Sigmoid colon (tissue), 7 donors: ENCODE measurements at places on chromosomes 3 and 15. TPM values are rescaled to one million over a fixed set of nuclear protein-coding genes. Genes with fewer than 3 reads are reported as not detected.

- DNase-seq, result peak; percentile 73
These were observed 631 bp upstream of the CNBP start for GRCh38 chr3:129184396-129184657.

Gene HYAL3
- total RNA-seq, result 8.3 TPM

Gene OCA2
- not detected for total RNA-seq

Gene GPR160
- 2.3 TPM for total RNA-seq

DNA sequence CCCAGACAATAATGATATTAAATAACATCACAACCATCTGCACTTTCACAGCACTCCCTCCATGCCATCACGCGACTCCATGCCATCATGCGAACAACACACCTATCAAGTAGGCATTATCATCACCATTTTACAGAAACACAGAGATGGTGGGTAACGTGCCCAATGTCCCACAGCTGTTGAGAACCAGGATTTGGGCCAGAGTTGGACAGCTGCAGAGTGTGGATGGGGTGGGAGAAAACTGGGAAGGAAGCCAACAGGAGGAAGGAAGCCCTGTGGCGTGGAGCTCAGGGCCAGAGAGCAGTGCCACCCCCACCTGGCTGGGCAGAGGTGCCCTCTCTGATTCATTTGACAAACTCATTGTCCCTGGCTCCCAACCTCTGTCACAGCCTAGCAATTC lies 29.0 kb downstream of the RBPMS2 start:
- no peak for DNase-seq

- no peak for DNase-seq
These were observed 277.6 kb downstream of the THSD4 start for GRCh38 chr15:71392861-71393283.

DNA sequence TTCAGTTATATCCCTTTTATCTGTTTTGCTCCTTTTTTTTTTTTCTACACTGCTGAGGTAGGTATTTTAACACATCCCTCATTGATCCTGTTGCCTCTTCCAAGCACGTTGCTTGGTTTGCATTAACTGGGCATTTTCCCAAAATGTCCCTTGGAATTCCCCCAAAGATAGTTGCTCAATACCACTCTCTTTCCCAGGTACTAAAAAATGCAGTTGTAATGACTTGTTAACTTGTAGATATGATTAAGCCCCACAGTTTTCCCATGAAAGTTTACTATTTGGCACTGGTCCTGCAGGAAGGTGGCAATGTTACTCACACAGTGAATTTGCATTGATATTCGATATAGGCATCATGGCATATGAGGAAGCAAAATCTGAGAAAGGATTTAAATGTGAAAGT lies 67.1 kb downstream of the GRM7 start:
- no peak for DNase-seq

Gene PAQR5
- total RNA-seq, result 0.83 TPM

DNA sequence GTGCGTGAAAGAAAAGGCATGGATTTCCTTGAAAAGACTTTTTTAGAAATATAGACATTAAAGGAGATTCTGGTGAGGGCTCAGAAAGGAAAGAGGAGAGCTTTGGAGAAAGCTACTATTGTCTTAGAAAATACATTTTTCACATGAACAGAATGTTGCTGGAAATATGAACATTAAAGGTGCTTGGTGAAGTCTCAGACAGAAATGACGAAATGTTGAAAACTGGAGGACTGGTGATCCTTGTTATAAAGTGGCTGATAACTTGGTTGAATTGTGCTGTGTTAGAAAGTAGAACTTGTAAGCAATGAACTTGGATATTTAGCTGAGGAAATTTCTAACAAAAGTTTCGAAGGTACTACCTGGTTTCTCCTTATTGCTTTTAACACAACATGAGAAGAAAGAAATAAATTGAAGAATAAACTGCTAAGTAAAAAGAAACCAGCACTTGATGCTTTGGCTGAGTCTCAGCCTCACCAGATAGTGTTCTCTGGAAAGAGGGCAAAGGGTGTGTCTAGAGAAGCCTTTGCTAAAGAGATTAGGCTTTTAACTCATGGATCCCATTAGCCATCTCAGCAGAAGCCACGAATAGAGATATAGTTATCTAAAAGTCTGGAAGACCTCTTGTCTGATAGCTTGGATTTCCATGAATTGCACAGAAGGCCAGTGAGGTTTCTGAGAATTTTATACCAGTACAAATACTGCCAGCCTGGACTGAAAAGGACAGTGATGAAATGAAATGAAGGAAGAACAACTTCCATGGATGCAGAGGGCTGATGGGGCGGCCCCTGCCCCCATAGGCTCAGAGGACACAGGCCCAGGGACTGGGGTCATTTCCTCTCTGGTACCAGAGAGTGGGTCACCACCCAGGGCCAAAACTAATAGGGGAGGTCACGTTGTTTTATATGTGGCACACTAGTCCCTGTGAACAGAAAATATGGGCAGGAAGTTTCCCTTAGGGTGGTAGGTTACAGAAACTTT lies 91.5 kb downstream of the RPL22L1 start:
- DNase-seq, result no peak

Gene RASL12
- total RNA-seq, result 62.5 TPM

Gene GPR15
- total RNA-seq, result 0.66 TPM

Gene SLC12A1
- not detected for total RNA-seq

- peak; percentile 47 for DNase-seq
These were observed 24.1 kb downstream of the ALS2CL start for GRCh38 chr3:46669191-46669999.

DNA sequence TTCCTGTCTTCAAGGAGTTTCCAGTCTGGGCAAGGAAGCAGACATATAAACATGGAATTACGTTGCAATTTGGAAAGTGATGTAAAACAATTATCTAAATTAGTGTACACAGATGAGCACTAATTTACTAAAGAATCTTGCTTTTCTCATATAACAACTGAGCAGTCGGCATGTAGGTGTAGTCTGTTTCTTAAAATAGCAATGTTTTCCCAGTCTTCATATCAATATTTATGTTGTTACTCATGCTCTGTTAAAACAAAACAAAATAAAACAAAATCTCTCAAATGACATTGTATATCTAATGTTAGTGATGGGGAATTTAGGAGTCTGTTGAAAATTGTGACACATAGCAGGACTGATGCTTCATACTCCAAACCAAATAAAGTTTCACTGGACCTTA lies 75.6 kb downstream of the SAMMSON start:
- no peak for DNase-seq

GRCh38 chr3:6250167-6250566 lies 610.7 kb upstream of the GRM7 start:
- DNase-seq, result no peak

Gene ALDH1L1
- total RNA-seq, result 23.2 TPM

DNA sequence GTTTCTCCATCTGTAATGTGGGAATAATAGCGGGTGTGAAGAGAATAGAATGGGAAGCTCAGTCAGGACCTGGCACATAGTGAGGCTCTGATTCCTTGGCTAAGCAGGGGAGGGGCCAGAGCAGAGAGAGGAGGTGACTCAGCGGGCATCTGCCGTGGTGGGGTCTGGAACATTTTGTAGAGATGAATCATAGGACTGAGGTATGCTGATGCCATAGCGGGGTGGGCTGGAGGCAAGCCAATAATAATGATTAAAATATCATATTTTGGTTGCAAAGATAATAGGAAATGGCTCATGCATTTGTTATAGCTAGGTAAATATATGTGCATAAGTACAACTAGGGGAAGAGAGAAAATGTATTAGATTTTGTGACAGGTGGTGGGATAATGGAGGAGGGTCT lies 11.2 kb downstream of the TGM4 start:
- no peak for DNase-seq

Gene RTP4
- 7.2 TPM for total RNA-seq

Gene CRABP1
- 6.1 TPM for total RNA-seq

- no peak for DNase-seq
These were observed 30.8 kb downstream of the POMGNT2 start for GRCh38 chr3:43074901-43075689.

Gene SLC6A1
- total RNA-seq, result 0.28 TPM

DNA sequence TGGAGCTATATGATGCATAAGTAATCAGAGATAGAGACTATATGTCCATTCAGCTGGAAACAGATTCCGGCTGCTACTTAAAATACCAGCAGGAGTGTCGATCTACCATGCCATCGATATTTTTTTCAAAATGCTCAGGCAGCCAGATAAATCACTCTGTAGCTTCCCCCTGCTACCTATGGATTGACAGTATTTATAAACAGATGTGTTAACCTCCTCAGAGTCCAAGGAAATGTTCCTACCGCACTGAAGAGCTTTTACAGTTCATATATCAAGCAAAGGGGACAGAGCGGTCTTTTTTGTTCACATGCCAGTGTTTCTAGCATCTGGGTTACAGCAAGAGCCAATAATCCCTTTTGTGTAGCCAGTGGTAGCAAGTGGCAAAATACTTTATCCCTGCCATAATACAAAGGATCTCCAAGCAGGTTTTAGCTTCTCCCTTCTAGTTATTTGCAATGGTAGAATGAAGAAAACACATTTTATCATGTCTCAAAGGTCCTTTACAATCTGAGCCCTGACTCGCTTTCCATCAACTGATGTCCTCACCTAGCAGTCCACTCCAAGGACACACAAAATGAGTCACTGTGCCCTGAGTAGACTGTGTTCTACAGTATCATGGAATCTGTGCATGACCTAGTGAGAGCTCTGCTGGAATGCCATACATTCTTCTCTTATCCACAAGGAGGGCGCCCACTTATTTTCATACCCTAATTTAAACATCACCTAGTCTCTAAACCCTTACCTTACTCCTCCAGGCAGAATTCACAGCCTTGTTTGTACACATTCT lies 507.0 kb downstream of the TBL1XR1 start:
- no peak for DNase-seq

DNA sequence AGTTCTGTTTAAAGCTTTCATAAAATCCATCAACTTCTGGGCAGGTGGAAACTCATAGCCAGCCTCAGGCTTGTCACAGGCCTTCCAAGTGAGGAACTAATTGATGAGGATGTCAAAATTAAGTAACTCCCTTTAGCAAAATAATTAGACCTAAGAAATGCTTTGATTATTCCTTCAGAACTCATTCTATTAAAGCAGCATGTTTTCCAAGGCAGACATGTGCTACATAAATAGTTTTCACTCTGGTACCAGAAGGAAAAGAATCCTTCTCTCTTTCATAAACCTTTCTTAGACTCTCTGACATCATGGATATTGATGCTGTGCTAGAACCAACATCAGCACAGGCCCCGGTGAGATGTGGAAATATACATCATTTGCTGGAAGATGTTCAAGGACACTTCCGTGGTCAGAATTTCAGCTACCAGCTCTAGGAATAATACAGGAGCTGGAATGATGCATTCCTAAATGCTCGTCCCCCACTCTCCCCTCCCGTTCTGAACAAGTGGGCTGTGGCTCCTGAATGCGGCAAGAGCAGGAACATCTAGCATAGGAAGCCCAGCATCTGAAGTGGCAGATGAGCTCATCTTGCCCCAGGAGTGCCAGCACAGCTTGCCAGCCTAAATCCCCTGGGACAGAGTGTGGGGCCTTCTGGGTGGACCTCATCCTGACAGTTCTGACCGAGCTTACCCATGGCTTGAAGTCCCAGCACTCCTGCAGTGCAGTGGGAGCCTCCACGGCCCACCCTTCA lies 82.4 kb downstream of the WWTR1 start:
- DNase-seq, result peak; percentile 74

- DNase-seq, result no peak
These were observed 164.5 kb downstream of the EPHB1 start for GRCh38 chr3:134959516-134959915.

Gene ULK3
- total RNA-seq, result 28.5 TPM

DNA sequence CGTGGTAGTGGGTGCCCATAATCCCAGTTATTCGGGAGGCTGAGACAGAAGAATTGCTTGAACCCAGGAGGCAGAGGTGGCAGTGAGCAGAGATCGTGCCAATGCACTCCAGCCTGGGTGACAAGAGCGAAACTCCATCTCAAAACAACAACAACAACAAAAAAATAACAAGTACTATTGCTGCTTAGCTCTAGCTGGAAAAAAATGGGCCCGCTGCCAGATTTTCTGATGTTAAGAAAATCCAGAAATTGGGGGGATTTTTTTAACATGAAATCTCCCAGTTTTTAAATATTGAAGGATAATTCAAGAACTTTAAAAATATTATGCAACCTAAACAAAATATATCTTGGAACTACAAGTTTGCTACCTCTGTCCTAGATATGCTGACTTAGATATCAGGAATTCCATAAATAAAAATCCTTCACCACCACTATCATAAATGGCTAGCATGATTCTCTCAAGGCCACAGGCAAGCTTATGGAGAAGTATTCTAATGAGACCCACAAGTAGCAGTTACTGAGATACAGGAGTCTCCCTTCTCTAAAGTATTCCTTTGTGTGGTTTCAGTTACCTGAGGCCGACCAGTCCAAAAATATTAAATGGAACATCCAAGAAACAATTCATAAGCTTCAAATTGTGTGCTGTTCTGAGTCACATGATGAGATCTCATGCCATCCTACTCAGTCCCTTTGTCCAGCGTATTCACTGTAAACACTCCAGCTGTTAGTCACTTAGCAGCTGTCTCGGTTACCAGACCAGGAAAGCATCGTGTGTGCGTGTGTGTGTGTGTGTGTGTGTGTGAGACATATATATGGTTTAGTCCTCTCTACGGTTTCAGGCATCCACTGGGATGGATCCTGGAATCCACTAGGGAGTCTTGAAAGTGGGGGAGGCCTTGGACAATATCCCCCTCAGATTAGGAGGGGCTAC lies 277.2 kb downstream of the TBL1XR1 start:
- DNase-seq, result no peak

Gene GOLGA6L10
- total RNA-seq, result 1.8 TPM

- DNase-seq, result no peak
These were observed 186.4 kb upstream of the NANOGP8 start for GRCh38 chr15:35271371-35272043.

Gene CCK
- total RNA-seq, result 6.9 TPM

- DNase-seq, result no peak
These were observed 159.8 kb downstream of the WNT5A start for GRCh38 chr3:55327131-55327920.

- DNase-seq, result no peak
These were observed 281.7 kb downstream of the EFHB start for GRCh38 chr3:19652336-19652735.

Gene FAM107A
- total RNA-seq, result 32.7 TPM

DNA sequence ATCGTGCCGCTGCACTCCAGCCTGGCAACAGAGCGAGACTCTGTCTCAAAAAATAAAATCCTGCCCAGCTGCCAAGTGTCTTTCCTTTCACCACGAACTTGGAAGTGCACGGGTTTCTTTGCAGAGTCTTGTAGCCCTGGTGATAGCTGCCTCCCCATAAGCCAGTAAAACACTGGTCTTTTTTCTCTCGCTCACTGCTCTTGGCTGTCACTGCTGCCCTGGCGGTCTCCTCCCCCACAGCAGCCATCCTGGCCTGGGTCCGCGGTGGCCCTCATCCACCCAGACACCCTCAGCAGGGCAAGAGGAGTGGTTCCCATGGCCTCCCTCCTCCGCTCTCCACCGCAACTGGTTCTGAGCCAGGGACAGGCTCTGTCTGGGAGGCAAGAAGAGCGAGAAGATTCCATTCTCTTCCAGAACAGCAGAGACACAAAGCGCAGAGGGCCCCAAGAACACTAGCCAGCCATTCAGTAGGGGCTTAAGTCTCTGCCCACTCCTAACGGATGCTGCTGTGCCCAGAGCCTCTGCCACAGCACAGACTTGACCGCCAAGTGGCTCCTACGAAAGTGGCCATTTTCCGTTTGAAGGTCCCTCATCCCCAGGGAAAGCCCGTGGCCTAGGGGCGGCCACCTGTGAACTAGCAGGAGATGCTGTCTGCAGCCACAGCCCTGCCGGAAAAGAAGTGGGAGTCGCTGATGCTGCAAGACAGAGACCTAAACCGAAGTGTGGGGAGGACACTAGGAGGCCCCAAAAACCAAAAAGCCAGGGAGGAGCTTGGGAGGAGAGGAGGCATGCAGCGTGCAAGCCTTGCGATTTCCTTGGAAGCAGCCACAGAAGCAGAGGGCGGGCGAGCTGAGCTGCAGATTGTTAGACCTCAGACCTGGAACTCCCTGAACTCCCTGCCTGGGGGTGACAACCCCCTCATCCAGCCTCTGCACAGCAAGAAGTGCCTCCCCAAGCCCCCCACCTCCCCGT lies 44.1 kb downstream of the KLHL25 start:
- DNase-seq, result peak; percentile 90
